Pulmonary artery endothelial cell (primary cell): ENCODE measurements at places on chromosomes 13 and 19. TPM values are rescaled to one million over a fixed set of nuclear protein-coding genes. Genes with fewer than 3 reads are reported as not detected.

The CNN2 gene
- total RNA-seq, result 159 and 188 TPM in 2 replicates

The ITGBL1 gene
- total RNA-seq, result 43.0 and 44.3 TPM in 2 replicates

The ZNF433 gene
- 2.4 and 2.6 TPM in 2 replicates for total RNA-seq

The NLRP11 gene
- not detected in 2 replicates for total RNA-seq

The SLAIN1 gene
- 9.2 and 13.7 TPM in 2 replicates for total RNA-seq

The TMEM91 gene
- 5.2 and 8.1 TPM in 2 replicates for total RNA-seq

The ZNF682 gene
- total RNA-seq, result 0.53 and 1.7 TPM in 2 replicates

The ZNF112 gene
- 6.7 and 9.1 TPM in 2 replicates for total RNA-seq

The FFAR3 gene
- not detected in 2 replicates for total RNA-seq

The C19orf47 gene
- 7.4 and 10.5 TPM in 2 replicates for total RNA-seq

The CEBPA gene
- 0.04 and 0.13 TPM in 2 replicates for total RNA-seq

The FGF22 gene
- total RNA-seq, result 0.07 TPM in 1 of 2 replicates, not detected in the other

The AMER2 gene
- not detected in 2 replicates for total RNA-seq

The PNMA8A gene
- total RNA-seq, result 0.20 and 1.7 TPM in 2 replicates

The ONECUT3 gene
- total RNA-seq, result not detected in 2 replicates

The ZBTB32 gene
- total RNA-seq, result not detected in 2 replicates

The PLIN5 gene
- total RNA-seq, result 0.20 and 0.32 TPM in 2 replicates

The IL12RB1 gene
- 0.18 TPM in 1 of 2 replicates, not detected in the other for total RNA-seq

The CYP2F1 gene
- total RNA-seq, result not detected in 2 replicates

The SYCN gene
- not detected in 2 replicates for total RNA-seq

The CALM3 gene
- 175 and 224 TPM in 2 replicates for total RNA-seq

The APOC1 gene
- total RNA-seq, result 1.2 and 1.8 TPM in 2 replicates

The NTF4 gene
- total RNA-seq, result not detected in 2 replicates

The PGLYRP1 gene
- not detected in 2 replicates for total RNA-seq

The CSNK1A1L gene
- not detected in 2 replicates for total RNA-seq

The APLP1 gene
- total RNA-seq, result 2.4 and 4.0 TPM in 2 replicates

The KLK12 gene
- total RNA-seq, result not detected in 2 replicates

The ERICH4 gene
- total RNA-seq, result not detected in 2 replicates

The KLK14 gene
- total RNA-seq, result not detected in 2 replicates

The KBTBD7 gene
- 3.3 and 6.2 TPM in 2 replicates for total RNA-seq

The COL5A3 gene
- not detected in 2 replicates for total RNA-seq

The TPTE2 gene
- not detected in 2 replicates for total RNA-seq

The ACTMAP gene
- 0.49 and 0.59 TPM in 2 replicates for total RNA-seq

The OVOL3 gene
- total RNA-seq, result not detected in 2 replicates

The MEIOSIN gene
- total RNA-seq, result not detected in 2 replicates

The PRTN3 gene
- not detected in 2 replicates for total RNA-seq

The ARID3A gene
- 8.0 and 9.6 TPM in 2 replicates for total RNA-seq

The ZNF665 gene
- 2.4 and 3.3 TPM in 2 replicates for total RNA-seq

The CERS4 gene
- 1.3 and 2.5 TPM in 2 replicates for total RNA-seq

The HSH2D gene
- total RNA-seq, result not detected in 2 replicates

The LYPD3 gene
- not detected in 2 replicates for total RNA-seq

The ZNF71 gene
- 10.8 and 12.4 TPM in 2 replicates for total RNA-seq

The ASF1B gene
- total RNA-seq, result 15.3 and 21.5 TPM in 2 replicates

The MEDAG gene
- total RNA-seq, result 11.6 and 21.6 TPM in 2 replicates

The TTC9B gene
- not detected in 2 replicates for total RNA-seq

The ALOX5AP gene
- 0.25 TPM in 1 of 2 replicates, not detected in the other for total RNA-seq

The PNPLA6 gene
- total RNA-seq, result 82.8 and 106 TPM in 2 replicates

The KATNAL1 gene
- total RNA-seq, result 17.9 and 23.7 TPM in 2 replicates

The FOXO1 gene
- 23.5 and 25.2 TPM in 2 replicates for total RNA-seq

The PTH2 gene
- total RNA-seq, result not detected in 2 replicates
